ENCODE measurements at places on chromosomes 2 and 18.

DNA sequence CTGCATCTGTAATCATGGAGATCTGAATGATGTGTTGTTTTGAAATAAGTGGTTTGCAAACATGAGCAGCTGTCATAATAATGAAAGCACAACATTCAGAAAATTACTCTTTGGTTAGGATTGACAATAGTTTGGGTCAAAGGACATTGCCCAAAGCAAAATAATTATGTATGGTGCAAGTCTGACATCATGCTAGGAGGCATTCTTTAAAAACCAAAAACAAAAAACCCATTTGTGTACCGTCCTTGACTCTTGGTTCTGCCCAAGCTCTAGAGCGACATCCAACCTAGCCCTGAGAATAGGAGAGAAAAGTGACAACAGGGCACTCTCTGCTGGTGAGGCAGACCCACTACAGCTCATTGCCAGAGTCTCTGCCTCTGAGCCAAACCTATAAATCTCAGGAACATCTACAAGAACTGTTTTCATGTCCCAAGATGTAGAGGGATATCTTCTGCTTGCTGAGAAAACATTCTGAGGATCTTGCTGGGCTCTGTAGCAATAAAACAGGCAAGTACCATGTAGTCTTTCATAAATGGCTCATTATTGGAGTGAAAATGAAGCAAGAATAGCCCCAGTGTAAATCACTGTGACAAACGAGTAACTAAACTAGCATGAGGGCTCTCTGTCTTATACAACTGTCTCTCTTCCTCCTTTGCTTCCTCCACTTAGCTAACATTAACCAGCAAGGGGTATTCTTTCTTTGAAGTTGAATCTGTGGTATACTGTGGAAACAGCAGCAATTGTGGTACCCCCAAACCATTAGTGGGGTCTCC lies 266.8 kb upstream of the CXCR4 start:
- peak; percentile 49 for DNase-seq

DNA sequence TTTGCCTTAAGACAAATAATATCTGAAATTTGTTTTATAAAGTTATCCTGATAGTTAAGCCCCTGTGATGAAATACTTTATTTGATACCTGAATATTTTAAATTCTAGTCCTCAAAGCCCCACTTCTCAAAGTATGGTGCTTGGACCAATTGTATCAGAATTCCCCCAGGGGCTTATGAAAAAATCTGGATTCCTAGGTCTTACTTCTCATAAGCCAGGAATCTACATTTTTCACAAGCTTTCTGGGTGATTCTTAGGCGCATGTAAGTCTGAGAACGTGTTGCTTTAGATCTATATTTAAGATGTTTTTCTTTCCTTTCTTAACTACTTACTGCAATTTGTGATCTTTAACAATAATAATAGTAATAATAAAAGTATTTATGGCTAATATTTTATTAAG lies 53.1 kb downstream of the MYO1B start:
- no peak for DNase-seq

- DNase-seq, result no peak
Measured at GRCh38 chr2:203818656-203819055, 48.9 kb upstream of the CTLA4 start.

DNA sequence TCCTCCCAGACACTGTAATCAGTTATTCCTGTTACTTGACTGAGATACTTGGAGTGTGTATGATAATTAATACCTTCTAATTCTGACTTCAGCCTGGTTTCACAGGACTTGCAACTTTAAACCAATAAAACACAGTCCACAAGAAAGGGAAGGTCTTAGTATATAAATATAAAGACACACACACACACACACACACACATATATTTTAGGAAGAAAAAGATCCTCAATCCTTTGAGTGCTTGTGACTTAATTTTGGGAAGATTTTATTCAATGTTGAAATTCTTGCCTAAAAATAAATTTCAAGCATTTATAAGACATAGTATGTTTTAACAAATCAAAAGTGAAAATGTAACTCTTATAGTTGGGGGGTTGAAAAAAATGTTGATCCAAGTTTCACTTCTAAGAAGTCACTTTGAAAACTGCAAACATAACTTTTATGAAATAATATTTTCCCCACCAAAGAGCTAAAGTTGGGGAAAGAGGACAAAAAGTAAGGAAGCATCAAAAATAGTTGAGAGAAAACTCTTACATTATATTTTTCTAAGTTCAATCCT lies 824 bp upstream of the VPS54 start:
- DNase-seq, result peak; percentile 30

GRCh38 chr2:196566961-196567666 lies 72.4 kb upstream of the CCDC150 start:
- peak; percentile 22 for DNase-seq

DNA sequence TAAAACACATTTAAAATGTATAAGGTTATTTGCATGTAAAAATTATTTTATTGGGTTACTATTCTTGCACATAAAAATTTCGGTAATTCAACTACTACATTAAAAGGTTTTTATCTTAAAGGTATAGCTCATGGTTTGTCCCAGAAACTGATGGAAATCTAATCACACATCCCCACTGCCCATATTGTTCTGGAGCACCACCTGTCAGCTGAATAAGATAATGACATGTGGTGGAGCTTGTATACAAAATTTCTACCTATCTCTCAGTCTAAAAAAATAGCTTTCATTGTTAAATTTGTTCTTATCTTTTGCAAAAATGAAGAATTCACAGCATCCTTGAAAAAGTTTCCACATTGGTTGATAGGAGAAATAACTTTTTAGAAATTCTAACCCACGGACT lies 18.3 kb downstream of the ERBB4 start:
- no peak for DNase-seq

- DNase-seq, result no peak
Measured at GRCh38 chr2:229725716-229726574, 11.6 kb upstream of the DNER start.

DNA sequence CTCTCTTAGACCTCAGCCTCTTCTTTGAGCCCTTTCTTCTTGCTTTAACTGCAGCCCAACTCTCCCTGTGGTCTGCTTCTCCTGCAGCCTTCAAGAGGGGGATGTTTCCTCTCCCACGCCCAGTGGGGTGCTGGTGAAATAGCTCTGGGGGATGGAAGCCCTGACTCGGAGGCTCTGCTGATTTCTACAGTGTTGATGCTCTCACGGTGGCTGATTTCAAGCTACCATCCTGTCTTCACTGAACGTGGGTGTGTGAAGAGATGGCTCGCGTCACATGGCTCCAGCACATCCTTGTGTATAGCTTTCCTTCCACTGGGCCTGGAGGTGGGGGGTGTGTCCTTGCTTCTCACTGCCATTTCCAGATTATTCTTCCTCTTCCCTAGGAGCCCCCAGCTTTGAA lies 20.0 kb downstream of the MPP4 start:
- no peak for DNase-seq

DNA sequence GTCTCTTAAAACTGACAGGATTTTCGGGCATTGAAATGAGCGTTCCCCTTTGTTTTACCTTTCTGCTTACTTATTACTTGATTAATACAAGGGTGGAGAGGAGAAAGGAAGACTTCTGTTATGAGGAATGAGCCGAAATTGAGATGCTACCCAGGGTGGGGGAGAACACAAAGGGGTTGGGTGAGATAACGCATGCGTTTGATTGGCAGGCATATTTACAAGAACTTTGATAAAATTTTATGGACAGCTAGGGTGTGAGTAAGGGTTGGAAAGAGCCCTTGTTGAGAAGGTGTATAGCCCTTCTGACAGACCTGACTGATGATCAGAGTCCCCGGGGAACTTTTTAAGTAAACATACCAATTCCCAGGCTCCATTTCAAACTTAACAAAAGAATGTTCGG lies 1.8 kb downstream of the RNF138 start:
- no peak for DNase-seq

DNA sequence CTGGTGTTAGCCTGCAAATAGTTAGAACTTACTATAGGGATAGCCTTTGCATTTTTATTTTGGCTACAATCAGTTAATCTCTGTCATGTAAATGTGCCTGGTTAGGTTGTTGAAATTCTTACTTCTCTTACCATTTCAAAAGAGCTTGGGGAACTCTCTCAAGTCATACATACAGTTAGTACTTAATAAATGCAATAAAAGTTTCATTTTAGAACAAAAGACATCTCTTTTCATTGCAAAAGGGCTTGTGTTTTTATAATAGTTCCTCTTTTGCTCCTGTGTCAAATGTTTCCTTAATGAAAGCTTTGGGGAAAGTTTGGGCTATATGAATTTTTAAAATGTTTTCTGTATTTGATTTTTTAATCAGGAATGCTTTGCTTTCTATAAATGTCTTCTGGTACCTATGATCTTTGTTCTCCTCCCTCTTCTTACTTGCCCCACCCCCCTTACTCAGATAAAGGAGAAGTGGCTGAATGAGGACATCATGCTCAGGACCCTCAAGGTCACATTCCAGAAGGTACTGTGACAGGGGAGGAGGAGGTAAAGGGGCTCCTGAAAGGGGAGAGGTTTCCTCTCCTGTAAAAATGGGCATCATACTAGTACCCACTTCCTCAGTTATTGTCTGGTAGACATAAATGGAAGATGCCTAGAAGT lies 13.6 kb downstream of the PTPN18 start:
- DNase-seq, result peak; percentile 48

DNA sequence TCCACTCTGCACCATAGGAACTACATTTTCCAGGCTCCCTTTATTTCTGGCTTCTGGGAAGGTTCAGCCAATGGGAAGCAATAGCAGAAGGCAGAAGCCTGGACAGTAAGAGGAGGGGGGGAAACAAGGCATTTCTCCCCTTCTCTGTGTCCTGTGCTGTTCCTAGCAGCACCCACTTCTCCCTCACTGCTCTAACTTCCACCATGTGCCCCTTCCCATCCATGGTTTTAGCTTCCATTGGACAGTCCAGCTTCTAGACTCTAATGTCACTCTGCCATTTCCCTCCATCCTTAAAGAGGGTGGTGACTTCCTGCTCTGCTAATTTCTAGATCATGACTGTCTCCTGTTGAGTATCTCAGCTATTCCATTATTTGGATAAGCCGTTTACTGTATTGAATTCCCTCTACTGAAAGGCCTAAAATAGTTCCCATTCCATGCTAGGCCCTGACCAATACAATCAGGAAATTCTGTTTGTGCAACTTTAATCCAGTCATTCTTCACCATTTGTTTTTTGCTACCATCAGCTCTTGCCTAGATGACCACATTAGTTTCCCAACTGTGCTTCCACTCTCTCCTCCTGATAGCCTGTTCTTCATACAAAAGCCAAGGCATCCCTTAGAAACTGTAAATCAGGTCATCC lies 20.8 kb upstream of the LYPD1 start:
- DNase-seq, result no peak

DNA sequence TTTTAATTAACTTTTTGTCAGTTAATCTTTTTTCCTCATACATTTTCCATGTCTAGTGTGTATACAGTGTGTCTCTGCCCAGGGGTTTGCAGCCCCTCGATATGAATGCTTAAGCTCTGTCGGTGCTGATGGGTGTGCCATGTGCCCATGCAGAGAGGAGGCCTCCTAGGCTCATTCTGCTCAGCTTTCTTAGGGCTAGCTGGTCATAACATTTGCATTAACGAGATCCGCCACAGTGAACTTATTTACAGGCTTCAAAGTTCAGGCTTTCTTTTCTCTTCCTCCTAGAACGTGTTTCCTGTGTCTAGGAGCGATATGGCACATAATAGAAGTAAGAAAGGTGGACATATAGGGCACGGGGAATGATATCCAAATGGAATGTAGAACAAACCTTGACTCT lies 783.3 kb downstream of the PLCL1 start:
- no peak for DNase-seq

- DNase-seq, result no peak
Measured at GRCh38 chr2:57330447-57330846, 716.2 kb upstream of the VRK2 start.

DNA sequence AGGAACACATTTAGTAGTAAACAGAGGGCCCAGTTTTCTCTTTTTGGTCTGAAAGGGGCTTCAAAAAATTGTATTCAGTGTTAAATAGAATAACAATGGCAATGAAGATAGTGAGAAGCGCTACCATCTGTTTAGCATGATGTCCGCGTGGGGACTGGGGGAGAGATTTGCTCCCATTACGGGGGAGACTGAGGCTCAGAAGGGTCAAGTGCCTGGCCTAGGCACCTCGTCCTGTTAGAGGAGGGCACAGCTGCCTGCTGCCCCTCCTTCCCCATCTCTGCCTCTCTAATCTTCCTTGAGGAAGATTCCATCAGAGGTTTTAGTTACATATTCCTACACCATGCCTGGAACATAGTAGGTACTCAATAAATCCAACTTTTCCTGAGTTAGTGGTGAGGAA lies 10.1 kb upstream of the TMEM185B start:
- DNase-seq, result no peak

GRCh38 chr18:48164116-48164515 lies 233.7 kb upstream of the SMAD2 start:
- no peak for DNase-seq

DNA sequence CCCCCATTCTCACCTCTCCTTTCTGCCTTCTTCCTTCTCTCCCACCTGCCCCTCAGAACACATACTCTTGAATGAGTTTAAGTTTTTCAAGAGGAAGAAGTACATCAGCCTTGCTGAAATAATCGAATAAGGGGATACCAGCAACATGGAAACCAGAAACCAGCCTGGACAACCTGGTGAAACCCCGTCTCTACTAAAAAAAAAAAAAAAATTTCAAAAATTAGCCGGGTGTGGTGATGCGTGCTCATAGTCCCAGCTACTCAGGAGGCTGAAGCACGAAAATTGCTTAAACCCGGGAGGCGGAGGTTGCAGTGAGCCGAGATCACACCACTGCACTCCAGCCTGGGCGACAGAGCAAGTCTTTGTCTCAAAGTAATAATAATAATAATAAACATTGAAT lies 75.0 kb upstream of the SLC1A4 start:
- no peak for DNase-seq

- DNase-seq, result no peak
Measured at GRCh38 chr2:126729896-126730295, 73.9 kb downstream of the GYPC start.

All from inflammatory macrophage treated with lipopolysaccharide for 1 hour (primary cell).